ENCODE measurements at places on chromosomes 7 and 10. TPM values are rescaled to one million over a fixed set of nuclear protein-coding genes. Genes with fewer than 3 reads are reported as not detected.

Gene CCDC3
- total RNA-seq = not detected

Gene ST8SIA6
- total RNA-seq = 0.33 TPM

Gene CRHR2
- total RNA-seq = not detected

DNA sequence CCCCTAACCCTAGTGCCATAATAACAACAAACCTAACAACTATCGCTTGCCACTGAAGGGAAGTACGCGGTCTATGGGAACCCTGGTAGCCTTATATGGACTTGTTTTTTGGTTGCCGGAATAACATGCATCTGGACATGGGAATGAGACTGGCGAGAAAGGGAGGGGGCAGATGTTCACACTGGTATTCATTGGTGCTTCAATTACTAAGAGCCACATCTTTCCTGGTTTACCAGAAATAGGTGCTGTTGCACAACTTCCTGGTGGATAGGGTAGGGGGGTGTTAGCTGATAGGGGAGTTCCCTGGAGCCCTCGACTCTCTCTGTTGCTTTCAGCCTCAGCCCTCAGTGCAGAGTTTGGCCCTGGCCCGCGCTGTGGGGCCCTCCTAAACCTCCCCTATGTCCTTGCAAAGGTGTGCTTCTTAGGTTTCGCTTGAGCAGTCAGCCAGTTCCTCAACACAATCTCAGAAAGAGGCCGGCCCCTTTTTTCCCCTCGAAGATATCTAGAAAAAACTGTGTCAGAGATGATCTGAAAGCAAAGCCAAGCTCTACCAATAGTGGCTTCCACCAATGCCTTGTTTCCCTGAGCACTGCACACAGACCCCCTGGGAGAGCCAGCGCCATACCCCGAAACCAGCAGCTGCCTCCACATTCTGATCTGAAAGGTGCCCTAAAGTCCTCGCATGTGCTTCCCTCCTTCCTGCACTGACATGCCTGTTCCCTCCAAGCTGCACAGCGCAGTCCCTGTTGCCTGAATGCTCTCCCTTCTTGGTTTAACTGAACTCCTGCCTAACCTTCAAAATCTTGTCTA is 13.5 kb downstream of the TBXAS1 start:
- H3K4me1 ChIP-seq = no peaks in the 10 kb centered on the region
- H3K27ac ChIP-seq = no peak overlapping the region
- no peaks in the 10 kb centered on the region for H3K27me3 ChIP-seq
- DNase-seq = no peak
- no peaks in the 10 kb centered on the region for H3K36me3 ChIP-seq

DNA sequence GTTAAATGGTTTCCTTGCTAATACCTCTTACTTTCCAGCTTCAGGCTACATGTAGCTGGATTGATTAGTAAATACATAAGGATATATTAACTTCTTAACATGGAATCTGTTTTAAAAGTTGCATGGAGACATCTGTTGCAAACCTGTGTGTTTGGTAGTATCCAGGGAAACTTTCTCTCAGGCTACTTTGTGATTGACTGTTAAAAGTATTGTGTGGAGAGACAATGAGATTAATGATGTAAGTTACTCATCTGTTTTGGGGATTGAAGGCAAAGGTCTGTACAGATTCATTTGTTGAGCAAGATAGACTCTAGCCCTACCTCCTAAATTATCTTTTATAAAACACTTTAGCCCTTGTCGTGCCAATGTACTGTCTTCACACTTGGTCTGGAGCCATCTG is 6.6 kb downstream of the CREB5 start:
- no peak overlapping the region for H3K27ac ChIP-seq
- H3K4me1 ChIP-seq = no peaks in the 10 kb centered on the region
- DNase-seq = no peak
- no peak overlapping the region for H3K4me3 ChIP-seq
- peaks cover 7% of the 10 kb centered on the region for H3K27me3 ChIP-seq
